ENCODE measurements at places on chromosomes 12 and 14.

DNA sequence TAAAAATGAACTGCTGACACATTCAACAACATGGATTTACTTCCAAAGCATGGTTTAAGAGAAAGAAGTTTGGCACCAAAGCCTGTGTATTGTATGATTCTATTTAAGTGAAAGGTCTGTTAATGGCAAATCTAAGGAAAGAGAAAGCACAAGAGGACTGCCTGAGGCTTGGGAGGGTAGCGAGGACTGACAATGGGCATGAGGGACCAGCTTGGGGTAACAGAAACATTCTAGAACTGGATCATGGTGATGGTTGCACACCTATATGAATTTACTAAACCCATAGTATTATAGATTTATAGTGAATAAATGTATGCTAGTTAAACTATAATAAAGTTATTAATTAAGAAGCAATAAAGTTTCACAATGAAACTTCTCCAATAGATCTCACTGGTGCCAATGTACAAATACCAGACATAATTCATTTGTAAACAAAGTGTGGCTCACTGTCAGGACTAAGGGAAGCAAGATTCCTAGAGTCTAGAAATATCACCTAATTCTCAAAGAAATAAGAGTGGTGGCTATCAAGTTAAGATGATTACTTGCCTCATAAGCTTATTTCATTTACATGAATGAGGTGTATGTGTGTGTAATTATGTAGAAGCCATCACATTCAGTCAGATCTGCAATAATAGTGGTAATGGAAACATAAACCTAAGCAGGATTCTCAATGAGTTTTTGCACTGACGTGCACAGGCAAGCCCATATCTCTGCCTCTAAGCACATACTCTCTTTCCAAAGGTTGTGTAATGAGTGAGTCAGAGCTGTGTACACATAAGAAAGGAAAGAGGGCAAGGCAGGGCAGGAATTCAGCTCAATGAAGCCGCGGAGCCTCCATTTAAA, 353.4 kb downstream of the KCNH5 start:
- peak; percentile 15 for DNase-seq

GRCh38 chr14:55077170-55078151, 26.0 kb downstream of the MAPK1IP1L start:
- no peak for DNase-seq

- peak; percentile 65 for DNase-seq
Observed at GRCh38 chr12:109385339-109386058, 37.8 kb downstream of the MYO1H start.

DNA sequence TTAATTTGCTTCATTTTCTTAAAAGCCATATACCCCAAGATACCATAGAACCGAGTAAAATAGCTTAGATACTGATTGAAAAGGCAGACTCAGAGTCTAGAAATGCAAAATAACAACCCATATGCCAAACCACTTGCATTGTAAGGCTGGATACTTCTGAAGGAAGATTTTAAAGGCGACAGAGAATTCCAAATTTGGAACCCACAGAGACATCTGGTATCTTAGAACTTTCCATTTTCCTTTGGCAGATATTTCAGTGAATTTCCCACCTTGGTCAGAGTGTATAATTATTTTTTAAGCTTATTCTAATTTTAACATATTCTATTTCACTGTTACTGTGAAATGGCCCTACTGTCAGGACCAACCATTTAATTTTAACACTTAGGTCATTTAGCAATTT, 186.4 kb upstream of the E2F7 start:
- no peak for DNase-seq

GRCh38 chr12:80823393-80823792, 106.7 kb downstream of the MYF5 start:
- DNase-seq = no peak

DNA sequence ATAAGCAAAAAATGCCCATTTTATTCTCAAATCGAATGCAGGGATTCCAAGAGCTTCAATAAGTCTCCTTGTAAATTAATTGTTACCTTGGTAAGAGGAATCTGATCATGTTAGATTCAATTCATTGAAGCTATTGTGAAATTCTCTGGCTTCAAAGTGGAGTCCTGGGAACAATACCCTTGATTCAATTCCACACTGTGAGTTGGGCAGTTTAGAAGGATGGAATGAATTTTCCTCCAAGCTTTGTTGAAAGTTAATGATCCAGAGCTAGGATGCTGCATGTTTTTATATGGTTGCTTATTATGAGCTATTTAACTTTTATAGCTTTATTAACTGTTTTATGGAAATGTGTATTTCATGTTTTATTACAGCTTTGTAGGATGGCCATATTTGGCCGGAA, 89.9 kb upstream of the IGF1 start:
- DNase-seq = no peak

Data from NB4 (cell line).